H4 (cell line): ENCODE measurements at places on chromosomes 1 and 21. TPM values are rescaled to one million over a fixed set of nuclear protein-coding genes. Genes with fewer than 3 reads are reported as not detected.

DNA sequence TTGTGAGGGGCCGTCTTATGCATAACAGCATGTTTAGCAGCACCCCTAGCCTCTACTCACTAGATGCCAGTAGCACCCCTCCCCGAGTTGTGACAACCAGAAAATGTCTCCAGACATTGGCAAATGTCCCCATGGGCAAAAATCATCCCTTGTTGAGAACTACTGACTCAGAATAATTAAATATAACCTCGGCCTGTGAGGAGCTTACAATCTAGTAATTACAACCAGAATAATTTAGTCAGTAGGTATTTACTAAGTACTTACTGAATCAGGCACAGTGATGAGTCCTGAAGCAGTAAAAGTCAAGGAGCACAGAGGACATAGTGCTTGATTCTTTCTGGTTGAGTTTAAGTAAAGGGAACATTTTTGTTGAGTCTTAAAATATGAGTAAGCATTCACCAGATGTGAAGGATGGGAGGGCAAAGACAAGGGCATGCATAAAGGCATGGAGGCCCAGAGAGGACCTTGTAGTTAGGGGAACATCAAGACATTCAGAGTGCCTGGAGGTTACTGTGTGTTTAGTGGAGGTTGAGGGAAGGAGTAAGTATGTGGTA lies 44.1 kb upstream of the KCNQ4 start:
- DNase-seq: no peak

GRCh38 chr1:8629241-8630091 lies 188.0 kb downstream of the RERE start:
- peak; percentile 8 for DNase-seq

The TMEM52 gene
- 0.29 and 1.3 TPM in 2 replicates for total RNA-seq

The PRAMEF12 gene
- not detected in 2 replicates for total RNA-seq

GRCh38 chr1:232598133-232598532 lies 31.8 kb downstream of the SIPA1L2 start:
- DNase-seq: no peak

The AMY2A gene
- total RNA-seq: not detected in 2 replicates

DNA sequence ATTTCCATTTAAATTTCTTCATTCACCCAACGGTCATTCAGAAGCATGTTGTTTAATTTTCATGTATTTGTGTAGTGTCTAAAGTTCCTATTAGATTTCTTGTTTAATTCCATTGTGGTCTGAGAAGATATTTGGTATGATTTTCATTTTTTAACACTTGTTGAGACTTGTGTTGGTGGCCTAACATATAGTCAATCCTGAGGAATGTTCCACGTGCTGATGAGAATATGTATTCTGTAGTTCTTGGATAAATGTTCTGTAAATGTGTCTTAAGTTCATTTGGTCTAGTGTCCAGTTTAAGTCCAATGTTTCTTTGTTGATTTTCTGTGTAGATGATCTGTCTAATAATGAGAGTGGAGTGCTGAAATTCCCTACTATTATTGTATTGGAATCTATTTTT lies 22.7 kb upstream of the LCE5A start:
- DNase-seq: no peak

DNA sequence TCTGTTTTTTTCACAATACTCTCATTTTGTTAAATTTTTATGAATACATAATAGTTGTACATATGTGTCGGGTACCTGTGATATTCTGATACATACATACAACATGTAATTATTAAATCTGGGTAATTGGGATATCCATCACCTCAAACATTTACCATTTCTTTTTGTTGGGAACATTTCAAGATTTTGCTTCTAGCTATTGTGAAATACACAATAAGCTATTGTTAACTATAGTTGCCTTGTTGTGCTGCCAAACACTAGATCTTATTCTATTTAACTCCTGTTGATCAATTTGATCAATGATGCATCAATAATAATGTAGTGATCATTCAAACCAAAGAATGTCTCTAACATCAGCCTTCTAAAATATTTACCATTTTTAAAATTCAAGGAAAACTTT lies 234.6 kb upstream of the NR5A2 start:
- no peak for DNase-seq

GRCh38 chr1:94715321-94715720 lies 104.8 kb upstream of the SLC44A3 start:
- DNase-seq: no peak

DNA sequence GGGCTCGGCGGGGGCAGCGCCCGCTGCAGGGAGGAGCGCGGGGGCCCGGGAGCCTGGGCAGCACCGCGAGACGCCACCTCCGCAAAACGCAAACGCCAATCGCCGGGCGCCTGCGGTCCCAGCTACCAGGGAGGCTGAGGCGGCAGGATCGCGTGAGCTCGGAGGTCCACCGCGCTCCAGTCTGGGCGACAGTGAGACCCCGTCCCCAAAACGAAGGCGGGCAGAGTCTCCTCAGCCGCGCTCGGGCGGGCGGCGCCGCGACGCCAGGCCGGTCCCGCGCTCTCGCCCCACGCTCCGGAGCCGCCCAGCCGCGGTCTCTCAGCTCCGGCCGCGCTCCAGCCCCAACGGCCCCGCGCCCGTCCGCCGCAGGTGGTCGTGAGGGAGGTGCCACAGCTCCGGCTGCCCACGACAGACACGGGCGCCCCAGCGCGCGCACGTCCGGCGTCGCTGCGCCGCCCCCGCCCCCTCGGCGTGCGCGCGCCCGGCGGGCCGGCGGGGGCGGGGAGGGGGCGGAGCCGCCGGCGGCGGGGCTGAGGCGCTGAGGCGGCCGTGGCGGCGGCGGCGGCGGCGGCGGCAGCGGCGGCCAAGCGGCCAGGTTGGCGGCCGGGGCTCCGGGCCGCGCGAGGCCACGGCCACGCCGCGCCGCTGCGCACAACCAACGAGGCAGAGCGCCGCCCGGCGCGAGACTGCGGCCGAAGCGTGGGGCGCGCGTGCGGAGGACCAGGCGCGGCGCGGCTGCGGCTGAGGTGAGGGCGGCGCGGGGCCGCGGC lies at the start of gene ADARB1:
Gene ADARB1, plus strand, starts transcription at position 533 of the 770 bp plus-strand sequence. CDS start 97,077 bp downstream, outside the sequence.
- no peak for DNase-seq

GRCh38 chr1:220682901-220683576 lies 7.1 kb upstream of the C1orf115 start:
- peak; percentile 39 for DNase-seq

The AVPR1B gene
- total RNA-seq: not detected in 2 replicates

DNA sequence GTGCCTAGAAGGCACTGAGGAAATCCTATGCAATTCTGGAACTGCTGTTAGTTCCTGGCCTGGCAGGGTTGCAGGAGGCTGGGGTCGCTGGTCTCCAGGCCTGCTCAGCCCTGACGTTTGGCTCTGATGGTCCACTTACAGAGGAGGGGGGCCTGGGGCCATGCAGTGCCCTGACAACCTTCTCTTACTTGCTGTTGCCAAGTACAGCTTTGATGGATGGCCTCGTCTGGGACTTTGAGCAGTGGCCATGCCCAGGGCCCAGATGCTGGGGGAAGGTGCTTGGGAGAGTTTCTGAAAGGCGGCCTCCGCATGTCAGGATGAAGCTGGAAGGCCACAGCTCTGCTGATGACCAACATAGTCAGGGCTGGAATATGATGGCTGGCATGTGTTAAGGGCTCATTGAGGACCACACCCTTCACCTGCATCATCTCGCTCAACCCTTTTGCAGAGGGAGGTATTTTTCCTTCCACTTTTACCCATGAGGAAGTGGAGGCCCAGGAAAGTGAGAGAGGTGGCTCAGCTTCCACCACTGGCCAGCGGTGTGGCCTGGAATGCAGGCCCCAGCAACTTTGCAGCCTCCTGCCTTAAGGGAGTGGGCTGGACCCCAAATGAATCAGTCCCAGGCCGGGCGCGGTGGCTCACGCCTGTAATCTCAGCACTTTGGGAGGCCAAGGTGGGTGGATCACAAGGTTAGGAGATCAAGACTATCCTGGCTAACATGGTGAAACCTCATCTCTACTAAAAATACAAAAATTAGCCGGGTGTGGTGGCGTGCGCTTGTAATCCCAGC lies 34.7 kb upstream of the LRRC3 start:
- DNase-seq: no peak

The DNASE2B gene
- not detected in 2 replicates for total RNA-seq

The DLGAP3 gene
- 0.04 TPM in 1 of 2 replicates, not detected in the other for total RNA-seq

GRCh38 chr1:55443175-55443915 lies 228.2 kb upstream of the USP24 start:
- peak; percentile 87 for DNase-seq

The TFF3 gene
- total RNA-seq: not detected in 2 replicates

DNA sequence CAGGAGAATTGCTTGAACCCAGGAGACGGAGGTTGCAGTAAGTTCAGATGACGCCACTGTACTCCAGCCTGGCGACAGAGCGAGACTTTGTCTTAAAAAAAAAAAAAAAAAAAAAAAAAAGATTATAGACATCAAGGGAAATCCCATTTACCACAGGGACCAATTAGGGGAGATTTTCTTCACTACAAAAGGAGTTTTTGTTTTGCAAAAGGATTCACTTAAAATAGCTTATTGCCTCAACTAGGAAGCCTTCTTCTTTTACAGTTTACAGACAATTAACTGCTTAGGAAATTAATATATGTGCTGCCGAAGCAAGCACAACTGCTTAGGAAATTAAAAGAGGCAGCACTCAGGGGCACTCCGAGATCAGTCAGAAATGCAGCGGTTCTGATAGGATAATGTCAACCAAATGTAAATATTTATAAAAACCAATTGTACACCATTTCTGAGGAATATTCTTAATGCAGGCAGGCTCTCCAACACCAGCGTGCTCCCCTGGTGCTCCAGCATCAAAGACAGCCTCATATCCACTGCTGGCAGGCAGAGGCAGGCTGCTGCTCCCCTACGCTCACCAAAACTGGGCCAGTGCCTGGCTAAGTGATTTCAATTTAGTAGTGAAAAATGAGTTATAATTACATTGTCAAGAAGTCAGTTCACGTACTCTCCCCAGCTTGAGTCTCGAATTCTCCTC lies 107.9 kb upstream of the RAB4A start:
- DNase-seq: no peak

The CELA2B gene
- total RNA-seq: not detected in 2 replicates

DNA sequence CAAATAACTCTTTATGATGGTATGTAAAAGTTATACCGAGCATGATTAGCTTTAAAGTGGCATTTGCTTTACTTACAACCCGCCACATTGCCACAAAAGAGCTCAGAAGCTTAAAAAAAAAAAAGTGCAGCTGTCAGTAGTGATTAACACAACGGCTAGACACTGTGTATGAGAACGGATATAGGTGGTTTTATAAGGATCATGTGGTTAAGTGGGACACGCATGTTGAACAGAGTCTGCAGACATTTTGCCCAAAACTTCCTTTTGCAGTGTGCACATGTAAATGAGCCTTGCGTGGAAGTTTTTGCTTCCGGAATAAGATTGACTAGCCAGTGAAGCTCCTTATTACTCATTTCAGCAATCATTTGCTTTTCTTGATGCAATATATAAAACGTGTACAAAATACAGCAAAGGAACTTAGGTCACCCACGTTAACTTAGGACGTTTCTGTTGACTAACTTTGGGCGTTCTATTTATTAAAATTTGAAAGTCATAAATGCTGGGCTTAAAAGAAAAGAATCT lies 58.7 kb upstream of the RGS1 start:
- DNase-seq: peak; percentile 87

The C1QA gene
- not detected in 2 replicates for total RNA-seq

The DIO1 gene
- not detected in 2 replicates for total RNA-seq

DNA sequence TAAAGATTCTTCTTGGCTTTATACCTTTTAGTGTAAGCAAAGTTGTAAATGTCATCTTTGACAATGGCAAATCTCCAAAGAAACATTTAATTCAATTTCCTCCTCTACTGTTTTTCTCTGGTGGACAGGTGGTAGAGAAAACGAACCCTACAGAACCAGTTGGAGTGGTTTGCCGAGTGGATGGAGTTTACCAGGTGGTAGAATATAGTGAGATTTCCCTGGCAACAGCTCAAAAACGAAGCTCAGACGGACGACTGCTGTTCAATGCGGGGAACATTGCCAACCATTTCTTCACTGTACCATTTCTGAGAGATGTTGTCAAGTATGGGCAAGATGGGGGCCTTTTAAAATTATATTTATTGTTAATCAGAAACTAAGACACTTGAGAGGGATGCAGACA lies 25.8 kb downstream of the UAP1 start:
- DNase-seq: no peak

The FCRL5 gene
- total RNA-seq: not detected in 2 replicates

The SYT14 gene
- 3.1 TPM in 2 replicates for total RNA-seq
